ENCODE measurements at places on chromosomes 13 and 19. TPM values are rescaled to one million over a fixed set of nuclear protein-coding genes. Genes with fewer than 3 reads are reported as not detected.

Gene TGFBR3L
- not detected for polyA plus RNA-seq

DNA sequence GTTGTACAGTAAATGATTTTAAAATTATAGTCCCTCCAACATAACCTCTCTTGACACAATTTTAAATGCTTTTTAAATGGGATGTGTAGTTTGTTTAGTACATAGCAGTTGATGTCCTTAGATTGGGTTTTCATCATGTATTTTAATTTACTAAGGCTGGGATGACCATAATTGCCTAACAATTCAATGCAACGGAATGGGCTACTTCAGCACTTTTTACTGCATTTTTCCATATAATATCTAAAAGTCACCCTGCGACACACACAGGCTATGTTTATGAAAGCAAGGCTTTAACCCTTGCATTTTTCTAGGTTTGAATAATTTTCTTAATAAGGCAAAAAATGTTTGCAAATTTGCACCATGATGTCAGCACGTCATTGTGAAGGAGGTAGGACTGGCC lies 321.0 kb downstream of the DLEU7 start:
- DNase-seq = no peak

DNA sequence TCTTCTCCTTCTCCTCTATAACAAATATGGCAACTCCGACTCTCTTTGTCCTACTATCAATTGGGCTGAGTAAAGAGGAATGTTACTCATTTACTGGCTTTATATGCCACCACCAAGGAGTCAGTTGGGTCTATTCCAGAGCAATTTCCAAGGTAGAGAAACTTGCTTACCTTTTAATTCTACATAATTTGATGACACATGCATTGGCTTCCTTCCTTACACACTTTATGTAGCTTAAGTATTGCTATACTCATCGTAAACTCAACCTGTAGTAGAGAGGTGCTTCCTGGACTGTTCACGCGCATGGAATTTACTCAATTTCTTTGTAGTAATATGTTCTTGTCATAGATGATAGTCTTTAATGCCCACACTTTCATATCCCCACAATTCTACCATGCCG lies 160.7 kb downstream of the LMO7 start:
- DNase-seq = no peak

DNA sequence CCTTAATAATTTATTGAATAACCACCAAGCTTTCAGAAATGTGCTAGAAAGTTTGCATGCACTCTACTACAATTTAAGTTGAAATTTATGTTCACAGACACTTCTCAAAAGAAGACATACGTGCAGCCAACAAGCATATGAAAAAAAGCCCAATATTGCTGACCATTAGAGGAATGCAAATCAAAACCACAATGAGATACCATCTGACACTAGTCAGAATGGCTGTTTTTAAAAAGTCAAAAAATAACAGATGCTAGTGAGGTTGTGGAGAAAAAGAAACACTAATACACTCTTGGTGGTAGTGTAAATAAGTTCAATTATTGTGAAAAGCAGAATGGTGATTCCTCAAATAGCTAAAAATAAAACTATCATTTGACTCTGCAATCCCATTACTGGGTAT lies 308.8 kb upstream of the PCDH9 start:
- DNase-seq = no peak

GRCh38 chr19:48206397-48207093 lies 36.1 kb downstream of the ZSWIM9 start:
- no peak for DNase-seq

DNA sequence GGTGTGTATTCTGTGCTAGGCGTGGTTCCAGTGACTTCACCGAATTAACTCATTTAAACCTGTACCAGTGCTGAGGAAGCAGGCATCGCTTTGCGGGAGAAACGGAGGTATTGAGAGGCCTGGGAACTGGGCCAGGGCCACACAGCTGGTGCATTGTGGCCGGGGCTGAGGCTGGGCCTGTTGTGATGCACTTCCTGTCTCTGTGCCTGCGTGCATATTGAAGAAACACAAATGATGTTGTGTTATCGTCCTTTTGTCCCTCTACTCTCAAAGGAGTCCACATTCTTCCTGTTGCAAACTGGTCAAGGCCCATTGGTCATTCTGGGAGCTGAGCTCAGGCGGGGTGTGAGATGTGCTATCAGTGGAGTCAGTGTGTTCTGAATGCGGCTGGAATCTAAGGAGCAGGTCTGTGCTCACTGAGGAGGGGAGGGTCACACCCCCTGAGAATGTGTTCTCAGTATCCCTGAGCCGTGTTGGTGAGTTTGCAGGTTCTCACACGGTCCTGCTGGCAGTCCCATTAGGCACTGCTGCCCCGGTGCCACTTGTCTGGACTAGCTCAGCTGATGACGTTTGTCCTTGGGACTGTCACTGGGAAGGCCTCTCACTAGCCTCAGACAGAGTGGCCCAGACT lies 62.1 kb downstream of the ARHGEF7 start:
- DNase-seq = peak; percentile 71

Gene GSX1
- polyA plus RNA-seq = not detected

- DNase-seq = no peak
Observed at GRCh38 chr19:18377026-18377425, 8.9 kb upstream of the GDF15 start.

- peak; percentile 83 for DNase-seq
Observed at GRCh38 chr19:10315335-10316214, at the start of gene FDX2. TSS of gene FDX2 (minus strand) at chr19:10316015. CDS start at chr19:10315996, 19 bp downstream.

DNA sequence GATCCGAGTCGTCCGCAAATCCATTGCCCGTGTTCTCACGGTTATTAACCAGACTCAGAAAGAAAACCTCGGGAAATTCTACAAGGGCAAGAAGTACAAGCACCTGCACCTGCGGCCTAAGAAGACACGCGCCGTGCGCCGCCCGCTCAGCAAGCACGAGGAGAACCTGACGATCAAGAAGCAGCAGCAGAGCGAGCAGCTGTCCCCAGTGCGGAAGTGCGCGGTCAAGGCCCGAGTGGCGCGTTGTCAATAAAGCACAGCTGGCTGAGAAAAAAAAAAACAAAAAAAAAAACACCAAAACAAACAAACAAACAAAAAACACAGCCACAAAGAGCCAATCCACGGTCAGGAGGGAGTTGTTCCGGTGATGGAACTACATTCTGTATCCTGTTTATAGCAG lies 4.7 kb upstream of the GNA15 start:
- no peak for DNase-seq

Gene ZNF30
- 4.9 TPM for polyA plus RNA-seq
